ENCODE measurements at places on chromosomes 11 and 22. TPM values are rescaled to one million over a fixed set of nuclear protein-coding genes. Genes with fewer than 3 reads are reported as not detected.

Gene PGA4
- total RNA-seq: 0.33 TPM

GRCh38 chr22:19488884-19489843 is 9.4 kb downstream of the CDC45 start:
- H3K27me3 ChIP-seq: no peaks in the 10 kb centered on the region
- DNase-seq: no peak
- H3K4me1 ChIP-seq: no peaks in the 10 kb centered on the region
- H3K27ac ChIP-seq: no peak overlapping the region
- no peak overlapping the region for H3K4me3 ChIP-seq

DNA sequence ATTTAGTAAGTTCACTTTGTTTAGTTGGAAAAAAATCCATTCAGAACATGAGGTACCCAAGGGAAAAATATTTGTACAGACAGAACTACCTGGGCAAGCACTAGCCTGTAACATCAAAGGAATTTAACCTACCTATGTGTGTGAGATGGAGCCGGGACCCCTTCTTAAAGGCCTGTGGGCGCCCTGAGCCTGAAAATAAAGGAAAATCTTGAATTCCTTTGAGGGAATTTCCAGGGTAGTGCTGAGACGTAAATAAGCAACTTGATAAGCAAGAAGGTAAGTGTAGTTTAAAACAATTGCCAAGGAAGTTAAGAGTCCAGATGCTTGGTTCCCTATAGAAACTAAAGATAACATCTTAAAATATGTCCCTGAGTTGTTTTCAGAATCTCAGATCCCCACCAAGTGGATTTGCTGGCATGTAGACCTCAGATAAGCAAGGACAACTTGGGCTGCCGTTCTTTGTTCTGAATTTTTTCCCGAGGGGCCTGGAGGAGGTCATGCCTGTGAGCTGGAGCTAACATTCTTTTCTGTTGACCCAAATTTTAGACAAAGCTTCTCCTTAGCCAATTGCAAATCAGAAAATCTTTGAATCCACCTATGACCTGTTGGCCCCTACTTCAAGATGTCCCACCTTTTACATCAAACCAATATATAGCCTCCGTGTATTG is 31.0 kb downstream of the MED17 start:
- DNase-seq: no peak
- peaks cover 30% of the 10 kb centered on the region for H3K36me3 ChIP-seq
- H3K27me3 ChIP-seq: no peaks in the 10 kb centered on the region
- H3K27ac ChIP-seq: no peak overlapping the region

DNA sequence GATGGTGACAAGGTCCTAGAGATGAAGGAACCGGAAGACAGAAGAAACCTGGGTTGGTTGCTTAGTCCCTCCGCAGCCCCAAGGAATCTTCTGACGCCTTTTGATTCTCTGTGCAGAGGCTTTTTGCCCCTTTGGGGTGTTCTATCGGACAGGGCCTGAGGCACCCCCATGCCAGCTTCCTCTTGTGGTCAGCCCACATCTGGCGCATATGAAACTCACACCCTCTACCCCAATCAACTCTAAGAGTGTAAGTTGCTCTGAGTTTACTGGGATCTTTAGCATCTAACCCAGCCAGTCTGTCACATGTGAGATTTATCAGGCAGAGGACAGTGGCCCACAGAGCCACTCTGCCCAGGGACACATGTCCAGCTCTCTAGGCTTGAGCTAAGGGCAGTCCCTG is 17.4 kb downstream of the RASD2 start:
- H3K36me3 ChIP-seq: no peaks in the 10 kb centered on the region
- DNase-seq: no peak
- no peaks in the 10 kb centered on the region for H3K4me1 ChIP-seq
- H3K4me3 ChIP-seq: no peak overlapping the region
- no peak overlapping the region for H3K27ac ChIP-seq
- no peaks in the 10 kb centered on the region for H3K27me3 ChIP-seq
